ENCODE measurements at places on chromosomes 2 and 18.

GRCh38 chr18:76458522-76459311 is 36.3 kb downstream of the ZNF516 start:
- no peak for DNase-seq

DNA sequence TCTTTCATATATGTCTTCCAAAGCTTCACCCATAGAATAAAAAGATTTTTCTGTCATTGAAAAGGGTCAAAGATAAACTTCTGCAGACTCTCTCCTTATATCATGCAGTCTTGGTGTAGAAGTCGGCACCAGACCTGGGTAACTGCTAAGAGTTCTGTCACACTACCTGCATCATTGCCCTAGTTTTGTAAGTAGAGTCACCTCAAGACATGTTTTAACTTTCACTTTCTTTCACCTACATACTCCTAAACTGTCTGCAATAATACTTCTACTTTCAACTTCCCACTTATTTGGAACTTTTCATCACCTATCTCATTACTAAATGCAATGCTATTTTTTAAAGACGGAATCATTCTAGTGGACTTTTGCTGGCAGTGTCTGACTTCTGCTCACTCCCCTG is 475.6 kb upstream of the VRK2 start:
- no peak for DNase-seq

DNA sequence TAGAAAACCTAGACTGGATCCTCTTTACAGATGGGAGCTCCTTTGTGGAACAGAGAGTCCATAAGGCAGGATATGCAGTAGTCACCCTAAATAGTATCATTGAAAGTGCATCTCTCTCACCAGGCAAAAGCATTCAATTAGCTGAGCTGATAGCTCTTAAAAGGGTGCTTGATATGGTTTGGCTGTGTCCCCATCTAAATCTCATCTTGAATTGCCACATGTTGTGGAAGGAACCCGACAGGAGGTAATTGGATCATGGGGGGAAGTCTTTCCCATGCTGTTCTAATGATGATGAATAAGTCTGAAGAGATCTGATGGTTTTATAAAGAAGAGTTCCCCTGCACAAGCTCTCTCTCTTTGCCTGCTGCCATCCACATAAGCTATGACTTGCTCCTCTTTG is 96.2 kb upstream of the RMP24 start:
- DNase-seq = no peak

DNA sequence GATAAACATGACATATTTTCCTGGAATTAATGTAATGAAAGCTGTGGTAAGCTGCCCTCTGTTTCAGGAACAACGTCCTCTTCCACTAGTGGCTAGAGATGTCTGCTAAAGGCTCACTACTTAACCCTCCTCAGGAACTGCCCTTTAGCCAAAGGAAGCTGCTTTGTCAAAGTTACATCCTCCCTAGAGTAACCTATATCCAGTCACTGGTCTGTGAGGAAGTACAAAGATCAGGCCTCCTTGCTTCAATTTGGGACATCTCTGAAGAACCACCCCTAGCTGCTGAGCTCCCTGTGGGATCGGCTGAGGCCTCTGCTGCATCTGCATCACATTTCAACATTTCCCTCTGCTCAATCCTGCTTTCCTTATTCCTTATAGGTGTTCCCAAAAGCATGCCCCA is 107.8 kb downstream of the PRELID3A start:
- DNase-seq = no peak

GRCh38 chr18:49377742-49378141 is 82.7 kb downstream of the DYM start:
- DNase-seq = no peak

GRCh38 chr2:10561288-10562035 is 113.3 kb upstream of the ODC1 start:
- DNase-seq = no peak

DNA sequence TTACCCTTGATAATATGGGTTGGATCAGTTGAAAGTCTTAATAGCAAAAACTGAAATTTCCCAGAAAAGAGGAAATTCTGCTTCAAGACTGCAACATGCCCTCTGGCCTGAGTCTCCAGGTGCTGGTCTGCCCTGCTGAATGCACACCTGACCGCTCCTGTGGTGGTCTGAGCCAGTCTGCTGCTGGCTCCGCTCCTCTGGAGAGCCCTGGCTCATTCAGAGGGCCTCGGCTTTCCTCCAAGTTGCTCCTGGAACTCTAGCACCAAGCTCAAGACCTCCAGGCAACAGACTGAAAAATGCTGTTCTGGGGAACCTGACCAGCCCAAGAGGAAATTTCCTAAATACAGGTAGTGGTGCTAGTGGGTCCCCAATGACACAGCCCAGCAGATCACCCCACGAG is 64.8 kb downstream of the DIPK1C start:
- DNase-seq = no peak

DNA sequence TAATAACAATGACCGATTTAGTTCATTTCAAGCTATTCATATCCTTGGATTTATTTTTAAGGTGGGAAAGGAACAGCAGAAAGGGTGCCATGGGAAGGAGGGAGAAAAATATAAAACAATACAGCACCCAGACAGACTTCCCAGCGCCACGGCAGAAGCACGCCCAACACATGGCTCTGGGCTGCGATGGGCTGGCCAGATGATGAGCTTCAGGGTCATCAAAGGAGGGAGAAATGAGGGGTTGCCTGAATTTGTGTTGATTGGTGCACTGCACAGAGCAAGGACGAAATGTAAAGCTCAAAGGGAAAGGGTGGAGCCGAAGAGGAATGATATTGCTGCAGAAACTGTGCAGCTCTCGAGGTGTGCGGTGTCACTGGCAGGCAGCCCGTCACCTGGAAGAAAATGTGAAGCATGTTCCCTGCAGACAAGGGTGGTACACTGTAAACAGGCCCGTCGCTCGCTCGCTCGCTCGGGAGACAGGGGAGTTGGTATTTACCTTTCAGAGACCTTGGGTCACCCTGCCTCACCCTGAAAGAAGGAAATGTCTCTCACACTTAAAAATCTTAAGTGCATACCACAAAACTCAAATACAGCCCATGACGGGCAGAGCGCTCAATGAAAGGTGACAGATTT is 195.5 kb upstream of the CTAGE1 start:
- DNase-seq = no peak

DNA sequence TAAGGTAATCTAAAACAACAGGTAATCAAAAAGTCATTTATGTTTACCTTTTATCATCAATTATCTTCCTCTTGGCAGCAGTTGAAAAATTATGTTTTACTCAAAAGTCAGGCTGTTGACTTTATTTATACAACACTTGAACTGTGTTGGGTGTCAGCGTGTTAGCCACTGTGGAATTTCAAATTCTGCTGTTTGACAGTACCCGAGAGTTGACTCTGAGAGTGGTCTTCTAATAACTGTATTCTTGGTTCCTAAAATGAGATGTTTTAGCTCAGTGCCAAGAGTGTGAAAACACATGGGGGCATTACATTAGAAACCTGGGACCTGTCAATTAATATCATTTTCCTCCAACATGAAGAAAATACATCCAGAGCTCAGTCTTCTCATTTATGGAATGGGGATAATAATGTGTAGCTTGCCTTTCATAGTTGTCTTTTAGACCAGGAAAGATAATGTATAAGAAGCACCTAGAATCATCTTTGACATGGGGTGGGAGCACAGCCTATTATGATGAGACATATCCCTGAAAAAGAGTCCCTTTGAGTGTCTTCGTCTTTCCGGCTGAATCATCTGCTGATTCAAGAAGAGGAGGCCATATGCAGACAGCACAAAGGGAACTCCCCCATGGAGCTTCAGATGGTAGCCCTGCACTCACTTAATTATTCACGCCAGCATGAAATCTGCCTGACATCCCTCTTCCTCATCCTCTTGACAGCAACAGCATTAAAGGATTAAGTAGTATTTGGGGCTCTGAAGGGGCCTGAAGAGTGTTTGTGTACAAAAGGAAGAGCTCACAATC is 89.1 kb downstream of the AFF3 start:
- DNase-seq = no peak

- DNase-seq = no peak
Observed at GRCh38 chr2:135151615-135152014, 99.5 kb downstream of the RAB3GAP1 start.

DNA sequence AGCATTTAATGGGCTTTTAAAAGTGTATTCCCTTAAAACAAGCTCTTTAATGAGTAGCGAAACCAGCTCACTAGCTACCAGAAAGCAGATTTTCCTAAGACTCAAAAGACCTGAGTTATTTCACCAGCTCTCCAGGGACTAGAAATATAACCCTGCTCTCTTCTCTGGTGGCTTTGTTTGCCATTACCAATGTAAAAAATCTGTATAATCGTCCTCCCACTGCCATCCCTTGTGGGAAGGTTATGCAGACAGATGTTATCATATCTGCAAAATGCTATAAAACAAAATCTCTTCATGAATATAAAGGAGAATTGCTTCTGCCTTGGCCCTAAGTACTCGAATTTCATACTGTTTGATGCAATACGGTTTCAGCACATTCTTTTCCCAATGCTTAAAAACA is 335.2 kb downstream of the NUP35 start:
- no peak for DNase-seq

GRCh38 chr2:3302751-3303582 is 74.7 kb downstream of the EIPR1 start:
- DNase-seq = no peak

GRCh38 chr2:66699416-66699792 is 264.5 kb downstream of the MEIS1 start:
- no peak for DNase-seq

DNA sequence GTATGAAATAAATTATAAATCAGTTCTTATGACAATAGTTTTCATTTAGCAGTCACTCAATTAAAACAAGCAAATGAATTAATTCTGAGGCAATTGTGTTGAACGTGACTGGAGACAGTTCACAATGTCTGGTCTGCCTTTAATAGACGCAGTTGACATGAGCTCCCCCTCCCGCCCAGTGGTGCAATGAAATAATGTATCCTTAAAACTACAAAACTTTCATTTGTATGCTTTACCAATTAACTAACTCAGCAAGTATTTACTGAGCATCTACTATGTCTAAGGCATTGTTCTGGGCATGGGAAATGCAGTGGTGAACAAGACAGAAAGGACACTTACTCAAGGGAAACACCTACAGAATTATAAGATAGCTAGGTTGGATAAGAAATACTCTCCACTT is 3.5 kb upstream of the DSC2 start:
- DNase-seq = no peak

DNA sequence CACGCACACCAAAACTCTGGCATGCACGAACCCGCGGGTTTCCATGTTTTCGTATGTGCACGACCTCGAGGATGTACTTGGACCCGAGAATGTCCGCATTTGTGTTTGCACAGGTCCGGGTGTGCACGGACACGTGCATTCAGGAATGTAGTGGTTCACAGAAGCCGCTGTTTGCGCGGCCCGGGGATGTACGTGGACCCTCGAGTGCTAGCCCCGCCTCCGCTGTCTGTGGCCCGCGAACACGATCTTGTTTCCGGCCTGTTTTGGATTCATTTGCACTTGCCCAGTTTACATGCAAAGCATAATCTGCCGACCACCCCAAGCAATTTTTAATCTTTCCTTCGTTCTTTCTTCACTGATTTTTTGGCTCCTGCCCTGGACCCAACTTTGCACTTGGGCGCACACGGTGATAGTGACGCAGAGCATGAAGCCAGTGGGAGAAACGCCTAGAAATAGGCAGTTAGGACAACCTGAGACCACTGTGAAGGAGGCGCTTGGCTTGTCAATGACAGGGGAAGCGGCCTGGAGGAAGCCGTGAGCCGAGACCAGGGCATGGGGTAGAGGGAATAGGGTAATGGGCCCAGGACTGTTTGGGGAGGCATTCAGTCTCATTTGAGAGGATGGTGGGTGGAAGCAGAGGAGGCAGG is 45.4 kb upstream of the PTMA start:
- no peak for DNase-seq

GRCh38 chr2:8039732-8040131 is 642.1 kb upstream of the ID2 start:
- no peak for DNase-seq

- DNase-seq = no peak
Observed at GRCh38 chr2:175698061-175698460, 304.0 kb downstream of the LNPK start.

GRCh38 chr18:26185267-26185666 is 41.0 kb upstream of the TAF4B start:
- DNase-seq = no peak

GRCh38 chr2:204505946-204506345 is 39.3 kb upstream of the PARD3B start:
- no peak for DNase-seq

- DNase-seq = no peak
Observed at GRCh38 chr2:42756150-42756775, 7.7 kb downstream of the OXER1 start.

DNA sequence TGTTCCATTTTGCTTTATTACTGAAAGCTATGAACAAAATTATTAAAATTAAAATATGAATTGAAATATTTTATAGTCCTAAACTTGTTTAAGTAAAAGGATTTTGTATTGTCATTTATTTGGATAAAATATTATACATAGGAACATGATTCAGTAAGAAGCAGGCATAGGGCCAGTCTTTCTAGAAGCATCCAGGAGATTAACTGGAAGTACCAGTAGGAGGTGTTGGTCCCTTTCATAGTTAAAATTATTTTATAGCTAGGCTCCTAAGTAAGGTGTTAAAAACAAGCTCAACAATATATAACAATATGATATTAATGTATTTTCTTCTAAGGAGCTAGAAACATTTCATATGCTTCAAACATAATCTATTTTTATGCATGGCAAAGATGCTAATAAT is 43.7 kb downstream of the FIGN start:
- DNase-seq = no peak

DNA sequence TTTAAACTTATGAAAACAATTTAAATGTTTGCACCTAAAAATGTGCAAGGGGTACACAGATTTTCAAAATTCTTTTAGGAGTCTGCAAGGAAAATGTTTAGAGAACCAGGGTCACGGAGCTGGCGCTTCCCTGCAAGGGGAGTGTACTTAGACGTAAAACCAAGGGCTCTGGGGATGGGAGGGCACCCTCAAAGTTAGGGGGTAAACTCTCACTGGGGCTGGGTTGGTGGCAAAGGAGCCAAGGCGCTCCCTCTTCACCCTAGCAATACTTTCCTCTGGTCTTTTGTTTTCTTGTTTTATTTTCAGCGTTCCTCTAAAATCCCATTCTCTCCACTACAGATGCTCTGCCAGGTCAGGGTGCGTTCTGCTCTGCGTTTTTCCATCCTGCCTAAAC is 20.0 kb downstream of the TMEM247 start:
- DNase-seq = no peak

GRCh38 chr2:120415728-120416509 is 70.0 kb downstream of the INHBB start:
- no peak for DNase-seq

- DNase-seq = no peak
Observed at GRCh38 chr2:37344453-37345361, at the start of gene QPCT. QPCT (plus strand) TSS chr2:37344630; CDS start chr2:37344732, 102 bp downstream.

GRCh38 chr2:102049756-102050443 is 58.1 kb downstream of the IL1R2 start:
- DNase-seq = no peak

DNA sequence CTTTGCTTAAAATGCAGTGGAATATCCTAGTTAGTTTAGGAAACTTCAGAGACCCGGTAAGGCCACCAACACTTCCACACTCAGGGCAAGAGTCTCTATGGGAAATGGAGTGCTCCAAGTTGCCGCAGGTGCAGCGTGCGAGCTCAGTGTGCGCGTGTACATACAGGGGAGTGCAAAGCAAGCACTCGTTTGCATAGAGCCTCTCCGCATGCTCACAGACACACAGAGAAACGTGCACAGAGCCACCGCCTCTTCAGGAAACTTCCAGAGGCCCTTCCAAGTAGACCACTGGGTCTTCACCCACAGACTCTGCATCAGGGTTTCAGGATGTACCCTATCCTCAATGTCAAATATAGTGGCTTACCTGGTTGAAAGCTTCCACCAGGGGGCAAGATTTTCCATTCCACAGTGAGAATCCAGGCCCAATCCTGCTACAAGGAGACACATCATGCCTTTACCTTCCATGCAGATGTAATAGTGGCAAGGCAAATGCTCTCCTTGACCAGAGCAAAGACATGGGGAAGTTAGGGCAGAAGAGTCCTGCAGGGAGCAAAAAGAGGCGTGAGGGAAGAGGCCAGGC is 513.0 kb upstream of the MYT1L start:
- no peak for DNase-seq
